ENCODE measurements at places on chromosomes 3 and 15.

DNA sequence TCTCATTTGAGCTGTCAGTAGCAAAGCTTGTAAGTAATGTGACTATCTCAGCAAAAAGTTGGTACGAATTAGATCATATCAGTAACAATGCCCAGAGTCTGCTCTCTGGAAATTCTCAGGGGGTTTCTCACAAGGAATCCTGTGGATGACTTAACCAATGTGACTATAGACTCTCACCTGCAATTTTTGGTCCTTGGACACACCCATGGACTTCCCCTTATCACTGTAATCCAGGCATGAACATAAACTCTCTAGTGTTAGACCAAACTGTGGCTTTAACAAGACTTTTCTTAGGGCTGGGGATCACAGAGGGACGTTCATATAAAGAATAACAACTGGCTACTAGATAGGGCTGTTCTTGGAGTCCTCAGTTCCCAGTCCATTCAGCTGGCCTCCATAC is 3.9 kb upstream of the ZNF80 start:
- no peak for DNase-seq

GRCh38 chr15:23642413-23643044 is 5.1 kb downstream of the MAGEL2 start:
- peak; percentile 85 for DNase-seq

DNA sequence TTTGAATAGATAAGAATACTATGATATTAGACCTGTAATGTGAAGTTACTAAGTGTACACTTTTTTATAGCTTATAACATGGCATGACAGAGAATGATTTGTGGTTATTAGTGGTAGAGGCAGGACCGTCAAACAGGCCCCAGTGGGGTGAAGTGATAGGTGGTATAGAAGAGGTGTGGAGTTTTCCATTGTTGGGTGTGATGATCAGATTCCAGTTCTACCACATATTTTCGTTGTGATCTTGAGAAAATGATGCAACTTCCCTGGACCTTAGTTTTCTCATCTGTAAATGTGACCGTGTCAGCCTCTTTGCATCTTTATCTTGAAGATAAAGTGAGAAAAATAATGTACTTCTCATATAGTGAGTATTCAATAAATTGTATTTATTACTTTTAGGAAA is 30.3 kb upstream of the UTS2B start:
- DNase-seq, result no peak

DNA sequence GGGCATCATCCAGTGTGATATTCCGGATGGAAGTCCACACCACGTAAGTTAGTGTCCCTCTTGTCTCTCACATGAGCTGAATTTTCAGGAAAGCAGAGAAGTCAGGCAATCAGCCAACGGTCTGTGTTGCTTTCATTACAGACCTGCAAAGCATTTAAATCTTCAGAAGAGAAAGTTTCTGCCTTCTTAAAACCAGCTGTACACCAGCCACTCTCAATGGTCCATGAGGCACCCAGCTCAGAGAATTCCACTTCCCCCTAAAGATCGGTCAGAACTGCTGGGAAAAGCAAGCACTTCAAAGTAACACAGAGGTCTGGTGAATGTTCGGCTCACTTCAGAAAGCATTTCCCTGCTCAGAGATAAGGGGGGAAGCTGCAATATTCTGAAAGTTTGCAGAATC is 903.7 kb downstream of the EPHA3 start:
- no peak for DNase-seq

DNA sequence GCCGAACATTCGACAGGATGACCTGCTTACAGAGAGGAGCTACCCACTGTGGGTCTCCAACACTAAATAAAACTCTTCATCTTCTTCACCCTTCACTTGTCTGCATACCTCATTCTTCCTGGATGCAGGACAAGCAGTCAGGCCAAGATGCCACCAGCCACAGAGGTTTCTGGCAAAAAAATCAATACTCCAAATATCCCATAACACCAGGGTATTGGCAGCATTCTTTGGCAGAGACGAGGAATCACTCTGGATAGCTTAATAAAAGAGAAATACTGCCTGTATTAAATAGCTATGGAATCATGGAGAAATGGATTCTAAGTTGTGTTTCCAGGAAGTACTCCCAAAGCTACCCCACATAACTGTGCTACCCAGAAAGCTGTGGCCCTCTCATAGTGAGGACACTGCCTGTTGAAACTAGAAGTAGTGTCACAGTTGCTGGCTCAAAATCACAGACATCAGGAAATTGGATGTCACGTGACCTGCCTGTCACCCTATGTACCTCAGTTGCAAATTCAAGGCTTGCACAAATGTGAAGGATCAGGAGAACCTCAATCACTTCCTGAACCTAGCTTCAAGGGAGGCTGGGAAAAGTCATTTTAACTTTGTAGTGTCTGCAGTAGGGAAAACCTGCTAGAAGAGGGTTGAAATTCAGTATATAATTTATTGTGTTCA is 11.0 kb upstream of the LRRC31 start:
- no peak for DNase-seq

DNA sequence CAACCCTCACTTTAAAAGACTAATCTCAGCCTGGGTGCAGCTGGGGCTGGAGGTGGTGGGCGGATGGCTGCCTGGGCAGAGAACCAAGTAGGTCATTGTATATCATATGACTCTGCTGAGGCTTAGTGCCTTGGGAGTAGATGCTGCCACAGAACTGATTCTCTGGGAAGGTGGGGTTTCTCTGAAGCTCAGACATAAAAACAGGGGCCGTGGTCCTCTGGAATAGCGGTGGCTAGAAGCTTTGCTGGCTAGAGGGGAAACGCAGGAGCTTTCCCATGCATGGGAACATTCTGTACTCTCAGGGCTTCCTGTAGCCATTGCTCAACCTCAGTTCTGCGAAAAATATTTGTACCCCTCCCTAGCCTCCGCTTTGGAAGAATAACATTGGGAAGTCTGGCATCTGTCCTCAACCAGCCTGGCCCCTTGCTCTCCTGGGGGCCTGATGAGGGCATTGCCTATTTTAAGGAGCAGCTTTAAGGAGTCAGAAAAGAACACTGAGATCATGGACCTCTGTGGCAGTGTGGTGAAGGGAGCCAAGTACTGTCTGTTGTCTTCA is 14.7 kb downstream of the TIMP4 start:
- peak; percentile 71 for DNase-seq

DNA sequence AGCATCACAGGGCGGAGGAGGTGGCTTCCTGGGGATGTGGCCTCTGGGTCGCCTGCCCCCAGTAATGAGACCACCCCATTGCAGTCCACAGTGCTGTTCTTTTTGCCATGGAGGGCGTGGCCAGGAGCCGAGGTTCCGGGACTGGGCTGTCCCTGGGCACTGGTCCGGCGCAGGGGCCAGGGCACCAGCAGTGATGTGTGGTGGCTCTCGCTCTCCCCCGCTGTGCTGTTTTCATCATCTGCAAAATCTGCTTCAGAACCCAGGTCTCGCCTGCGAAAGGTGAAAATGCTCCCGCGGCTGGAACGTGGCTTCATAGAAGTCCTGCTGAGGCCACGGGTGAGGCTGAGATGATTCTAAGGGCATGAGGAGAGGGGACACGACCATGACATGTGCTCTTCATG is 45.8 kb downstream of the SCN5A start:
- no peak for DNase-seq

- DNase-seq, result peak; percentile 78
Measured at GRCh38 chr3:156509189-156510174, 45.4 kb downstream of the SSR3 start.

DNA sequence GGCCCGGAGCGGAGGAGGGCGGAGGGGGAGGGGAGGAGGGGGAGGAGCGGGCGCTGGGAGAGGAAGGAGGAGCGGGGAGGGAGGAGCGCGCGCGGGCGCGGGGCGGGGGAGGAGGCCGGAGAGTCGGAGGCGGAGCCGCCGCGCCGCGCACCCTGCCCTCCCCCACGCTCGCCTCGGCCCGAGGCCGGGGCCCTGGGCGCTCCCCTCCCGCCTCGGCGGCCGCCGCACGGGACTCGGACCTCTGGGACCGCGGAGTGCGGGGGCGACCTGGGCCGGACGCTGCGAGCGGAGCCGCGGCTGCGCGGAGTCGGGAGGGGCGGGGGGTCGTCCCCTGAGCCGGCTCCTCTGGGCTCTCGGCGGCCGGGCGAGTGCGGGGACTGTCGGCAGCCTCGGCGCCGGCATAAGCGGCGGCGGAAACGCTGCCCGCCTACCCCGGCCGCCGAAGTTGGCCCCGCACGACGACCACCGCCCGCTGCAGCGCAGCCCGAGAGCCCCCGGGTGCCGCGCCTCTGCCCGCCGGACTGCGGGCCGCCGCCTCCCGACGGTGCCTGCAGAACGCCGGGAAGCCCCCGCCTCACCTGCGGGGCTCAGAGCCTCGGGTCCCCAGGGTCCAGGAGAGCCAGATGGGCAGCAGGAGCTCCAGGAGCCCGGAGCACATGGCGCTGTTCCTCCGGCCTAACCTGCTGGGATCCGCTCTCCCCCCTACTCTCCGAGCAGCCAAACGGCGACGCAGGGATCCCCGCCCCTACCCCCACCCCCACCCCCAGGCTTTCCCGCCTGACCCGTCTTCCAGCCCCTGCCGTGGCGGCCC is 406 bp upstream of the GABRB3 start:
- DNase-seq, result peak; percentile 63

DNA sequence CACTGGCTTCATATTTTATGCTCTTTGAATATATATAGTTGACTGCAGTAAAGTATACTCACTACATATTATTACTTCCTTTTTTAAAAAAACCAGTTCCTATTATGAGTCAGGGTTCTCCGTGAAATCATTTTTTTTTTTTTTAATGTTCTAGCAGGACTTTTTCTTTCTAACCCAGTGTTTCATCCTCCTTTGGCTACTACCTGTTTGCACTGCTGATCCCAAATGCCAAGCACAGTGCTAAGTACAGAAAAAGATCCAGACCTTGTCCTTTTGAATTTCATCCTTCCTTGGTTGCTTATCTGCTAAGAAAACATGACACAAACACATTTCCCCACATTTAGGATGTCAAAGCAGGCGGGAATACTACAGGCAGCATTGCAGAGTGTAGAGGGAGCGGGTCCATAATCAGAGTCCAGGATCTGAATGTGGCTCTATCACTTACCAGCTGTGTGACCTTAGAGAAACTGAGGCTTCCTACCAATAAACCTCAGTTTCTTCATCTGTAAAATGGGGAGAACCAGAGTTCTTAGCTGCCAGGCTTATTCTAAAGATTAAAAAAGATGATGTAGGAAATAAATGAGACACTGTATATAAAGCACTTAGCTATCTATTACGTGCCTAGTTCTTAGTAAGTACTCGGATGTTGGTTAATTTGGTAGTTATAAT is 37.2 kb upstream of the ANPEP start:
- no peak for DNase-seq

DNA sequence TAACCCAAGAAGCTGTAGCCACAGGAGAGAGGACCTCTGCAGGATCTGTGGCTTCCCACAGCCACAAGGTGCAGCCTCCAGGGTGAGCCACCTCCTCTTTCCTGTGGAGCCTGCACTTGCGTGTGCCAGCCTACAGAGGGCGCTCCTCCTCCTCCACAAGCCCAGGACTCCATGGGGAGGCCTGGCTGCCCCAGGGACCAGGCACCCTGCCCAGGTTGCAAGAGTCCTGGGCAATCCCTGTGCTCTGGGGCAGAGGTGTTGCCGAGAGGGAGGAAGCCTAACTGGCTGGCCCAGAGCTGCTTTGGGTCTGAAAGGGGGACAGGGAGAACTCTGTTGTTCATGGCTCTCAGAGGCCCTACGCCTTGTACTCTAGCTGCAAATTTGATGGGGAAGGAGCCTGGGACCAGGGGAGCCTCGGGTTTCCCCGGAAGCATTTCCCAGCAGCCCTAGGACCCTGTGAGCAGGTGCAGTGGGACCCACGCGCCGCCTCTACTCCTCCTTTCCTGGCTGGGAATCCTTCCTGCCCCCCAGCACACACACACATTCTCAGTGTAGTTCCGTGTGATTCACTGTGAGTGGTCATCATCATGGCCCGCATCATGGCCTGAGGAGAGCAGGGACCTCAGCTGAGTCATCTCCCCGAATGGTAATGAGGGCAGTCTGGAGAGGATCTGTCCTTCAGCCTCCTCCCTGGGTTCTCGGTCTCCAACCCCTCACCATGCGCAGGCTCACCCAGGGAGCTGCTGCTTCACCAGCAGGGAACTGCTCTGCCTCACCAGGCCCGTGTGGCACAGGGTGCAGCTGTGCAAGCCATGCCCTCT is 24.3 kb downstream of the TBC1D21 start:
- peak; percentile 91 for DNase-seq

DNA sequence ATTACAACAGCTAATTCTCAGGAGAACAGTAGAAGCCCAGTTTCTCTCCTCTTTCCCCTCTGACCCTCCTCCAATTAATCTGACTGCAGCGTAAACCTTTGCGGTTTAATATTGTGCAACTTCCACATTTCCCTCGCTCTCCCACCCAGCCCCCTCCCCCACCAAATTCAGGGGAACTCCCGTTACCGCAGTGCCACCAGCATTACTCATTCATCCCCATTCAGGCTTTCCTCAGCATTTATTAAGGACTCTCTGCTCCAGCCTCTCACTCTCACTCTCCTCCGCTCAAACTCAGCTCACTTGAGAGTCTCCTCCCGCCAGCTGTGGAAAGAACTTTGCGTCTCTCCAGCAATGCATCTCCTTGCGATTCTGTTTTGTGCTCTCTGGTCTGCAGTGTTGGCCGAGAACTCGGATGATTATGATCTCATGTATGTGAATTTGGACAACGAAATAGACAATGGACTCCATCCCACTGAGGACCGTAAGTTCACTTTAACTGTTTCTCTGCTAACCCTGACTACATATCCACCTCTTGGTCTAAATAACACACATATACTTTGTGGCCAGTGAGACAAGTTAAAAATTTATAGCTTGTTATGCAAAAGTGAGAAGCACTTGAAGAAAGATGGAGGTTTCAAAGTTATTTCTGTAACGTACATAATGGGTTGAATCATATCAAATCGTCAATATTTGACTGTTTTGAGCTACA is at the start of gene PTX3:
Gene PTX3 (plus strand): TSS at position 268 of the 709 bp plus-strand sequence. CDS start 84 bp downstream, at position 352.
- DNase-seq, result peak; percentile 79

GRCh38 chr15:39638041-39638440 is 57.2 kb downstream of the THBS1 start:
- DNase-seq, result no peak

DNA sequence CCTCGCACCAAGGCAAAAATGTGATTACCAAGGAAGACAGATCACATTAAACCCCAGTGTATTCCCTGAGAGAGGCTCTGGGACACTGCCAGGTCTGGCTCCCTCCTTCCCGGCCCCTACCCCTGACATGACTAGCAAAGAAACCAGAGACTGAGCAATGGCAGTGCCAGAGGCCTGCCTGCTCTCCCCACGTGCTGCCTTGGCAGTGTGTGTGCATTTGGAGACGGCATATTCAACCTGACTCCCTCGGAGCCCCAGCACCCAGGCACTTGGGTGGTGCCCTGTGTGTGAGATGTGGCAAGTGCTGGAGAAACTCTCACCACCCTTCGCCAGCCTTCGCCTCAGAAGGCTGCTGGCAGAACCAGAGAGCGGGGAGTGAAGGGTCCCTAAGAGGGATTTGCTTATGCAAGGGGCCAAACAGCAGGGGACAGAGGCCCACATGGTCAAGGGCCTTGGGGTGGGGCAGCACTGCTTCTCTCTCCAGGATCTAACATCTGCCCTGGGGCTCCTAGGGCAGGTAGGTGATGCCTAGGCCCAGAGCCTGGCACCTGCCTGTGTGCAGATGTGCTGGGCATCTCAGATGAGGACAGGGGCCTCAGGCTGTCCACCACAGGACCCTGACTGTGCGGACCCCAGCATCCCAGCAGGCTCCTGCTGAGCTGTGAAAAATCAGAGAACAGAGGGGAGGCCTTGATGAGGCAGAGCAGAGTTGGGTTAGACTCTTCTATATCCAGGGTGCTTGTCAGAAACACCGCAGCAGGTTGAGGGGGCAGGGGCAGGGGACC is 23.6 kb upstream of the PLXNA1 start:
- DNase-seq, result no peak
